ENCODE measurements at places on chromosomes 1 and 21. TPM values are rescaled to one million over a fixed set of nuclear protein-coding genes. Genes with fewer than 3 reads are reported as not detected.

GRCh38 chr21:30582870-30583269 lies 7.3 kb downstream of the KRTAP22-2 start:
- H3K36me3 ChIP-seq: no peaks in the 10 kb centered on the region
- H3K27ac ChIP-seq: no peak overlapping the region
- H3K4me1 ChIP-seq: no peaks in the 10 kb centered on the region
- DNase-seq: no peak
- H3K4me3 ChIP-seq: no peak overlapping the region

GRCh38 chr1:110243574-110243973 lies 33.5 kb downstream of the KCNC4 start:
- no peaks in the 10 kb centered on the region for H3K4me1 ChIP-seq
- H3K4me3 ChIP-seq: no peak overlapping the region
- no peak for DNase-seq
- peak overlapping the region; percentile 28 for H3K27ac ChIP-seq

DNA sequence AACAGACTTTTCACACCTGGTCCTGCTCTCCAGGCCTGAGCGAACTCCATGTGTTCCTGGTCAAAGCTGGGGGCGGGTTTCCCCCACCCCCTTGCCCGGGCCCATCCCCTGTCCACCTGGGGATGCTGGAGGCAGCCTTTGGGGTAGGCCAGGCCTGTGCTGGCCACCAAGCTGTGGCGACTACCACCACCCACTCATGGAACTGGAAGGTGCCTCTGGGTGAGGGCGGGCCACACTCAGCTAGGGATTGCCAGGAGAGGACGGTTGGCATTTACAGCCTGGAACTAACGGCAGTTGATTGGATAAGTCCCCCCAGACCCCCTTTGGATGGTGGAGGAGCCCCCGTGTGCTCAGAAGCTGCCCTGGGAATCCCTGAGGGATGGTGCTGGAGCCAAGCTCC lies 7.9 kb downstream of the S100B start:
- H3K36me3 ChIP-seq: no peaks in the 10 kb centered on the region
- no peaks in the 10 kb centered on the region for H3K27me3 ChIP-seq
- no peak for DNase-seq
- H3K4me3 ChIP-seq: no peak overlapping the region
- no peaks in the 10 kb centered on the region for H3K4me1 ChIP-seq
- no peak overlapping the region for H3K27ac ChIP-seq

DNA sequence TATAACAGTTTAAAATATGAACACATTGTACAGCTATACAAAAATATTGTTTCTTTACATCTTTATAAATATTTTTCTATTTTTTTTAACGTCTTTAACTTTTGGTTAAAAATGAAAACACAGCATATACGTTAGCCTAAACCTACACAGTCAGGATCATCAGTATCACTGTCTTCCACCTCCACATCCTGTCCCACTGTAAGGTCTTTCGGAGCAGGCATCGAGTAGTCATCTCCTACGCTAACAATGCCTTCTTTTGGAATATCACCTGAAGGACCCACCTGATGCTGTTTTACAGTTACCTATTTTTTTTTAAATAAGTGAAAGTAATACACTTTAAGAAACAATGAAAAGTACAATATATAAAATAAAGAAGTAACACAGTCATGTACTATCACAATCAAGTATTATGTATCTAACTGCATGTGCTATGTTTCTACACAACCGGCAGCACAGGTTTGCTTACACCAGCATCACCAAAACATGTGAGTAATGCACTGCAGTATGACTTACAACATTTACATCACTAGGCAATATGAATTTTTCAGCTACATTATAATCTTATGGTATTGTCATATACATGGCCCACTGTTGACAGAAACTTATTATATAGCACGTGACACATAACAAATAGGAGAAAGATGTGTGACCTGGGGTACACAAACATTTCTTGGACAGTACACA lies 254.4 kb downstream of the AKT3 start:
- DNase-seq: peak; percentile 65
- H3K27me3 ChIP-seq: no peaks in the 10 kb centered on the region
- H3K27ac ChIP-seq: peak overlapping the region; percentile 63
- peaks cover 26% of the 10 kb centered on the region for H3K4me1 ChIP-seq
- no peak overlapping the region for H3K4me3 ChIP-seq

GRCh38 chr1:54798769-54799641 lies 2.1 kb downstream of the TTC22 start:
- peak overlapping the region; percentile 14 for H3K4me3 ChIP-seq
- H3K4me1 ChIP-seq: peaks cover 40% of the 10 kb centered on the region
- no peak overlapping the region for H3K27ac ChIP-seq
- peak; percentile 92 for DNase-seq

The ZNF683 gene
- not detected for total RNA-seq

- DNase-seq: no peak
- H3K27ac ChIP-seq: no peak overlapping the region
- peaks cover 1% of the 10 kb centered on the region for H3K4me1 ChIP-seq
- no peaks in the 10 kb centered on the region for H3K36me3 ChIP-seq
- peaks cover 29% of the 10 kb centered on the region for H3K27me3 ChIP-seq
Observed at GRCh38 chr1:175503538-175503937, 239.9 kb downstream of the TNR start.

The FCRL2 gene
- total RNA-seq: not detected

- peaks cover 4% of the 10 kb centered on the region for H3K4me1 ChIP-seq
- peaks cover 10% of the 10 kb centered on the region for H3K36me3 ChIP-seq
- H3K4me3 ChIP-seq: peak within 1 kb of the TSS; percentile 84
- peak within 1 kb of the TSS; percentile 93 for H3K27ac ChIP-seq
Observed at GRCh38 chr1:53889304-53890298, at the start of gene YIPF1. YIPF1 (minus strand) TSS chr1:53889797; CDS start chr1:53888937, 860 bp downstream.

The CLCA1 gene
- not detected for total RNA-seq

The SNX7 gene
- total RNA-seq: 22.8 TPM

- H3K27ac ChIP-seq: no peak overlapping the region
- no peak overlapping the region for H3K4me3 ChIP-seq
- H3K4me1 ChIP-seq: no peaks in the 10 kb centered on the region
- no peak for DNase-seq
Observed at GRCh38 chr1:189563784-189564183, 913.9 kb downstream of the BRINP3 start.

The CELA2B gene
- total RNA-seq: not detected

The MX2 gene
- total RNA-seq: not detected

- peak overlapping the region; percentile 79 for H3K4me3 ChIP-seq
- H3K27me3 ChIP-seq: no peaks in the 10 kb centered on the region
- peak overlapping the region; percentile 76 for H3K27ac ChIP-seq
- H3K4me1 ChIP-seq: peaks cover 37% of the 10 kb centered on the region
Observed at GRCh38 chr1:157137408-157138219, 581 bp downstream of the ETV3 start.

The WARS2 gene
- 17.4 TPM for total RNA-seq

- H3K4me1 ChIP-seq: peaks cover 7% of the 10 kb centered on the region
- H3K4me3 ChIP-seq: no peak overlapping the region
- DNase-seq: peak; percentile 82
- H3K27me3 ChIP-seq: peaks cover 31% of the 10 kb centered on the region
- H3K27ac ChIP-seq: no peak overlapping the region
Observed at GRCh38 chr1:201085902-201086735, 26.1 kb downstream of the CACNA1S start.

- no peaks in the 10 kb centered on the region for H3K27me3 ChIP-seq
- H3K36me3 ChIP-seq: no peaks in the 10 kb centered on the region
- no peak overlapping the region for H3K4me3 ChIP-seq
- DNase-seq: peak; percentile 12
Observed at GRCh38 chr21:35648512-35648911, 411.8 kb downstream of the SETD4 start.

GRCh38 chr21:32934829-32935228 lies 90.9 kb upstream of the OLIG2 start:
- H3K4me1 ChIP-seq: no peaks in the 10 kb centered on the region
- no peak for DNase-seq
- no peak overlapping the region for H3K4me3 ChIP-seq
- no peaks in the 10 kb centered on the region for H3K36me3 ChIP-seq
- H3K27me3 ChIP-seq: peaks cover 22% of the 10 kb centered on the region

DNA sequence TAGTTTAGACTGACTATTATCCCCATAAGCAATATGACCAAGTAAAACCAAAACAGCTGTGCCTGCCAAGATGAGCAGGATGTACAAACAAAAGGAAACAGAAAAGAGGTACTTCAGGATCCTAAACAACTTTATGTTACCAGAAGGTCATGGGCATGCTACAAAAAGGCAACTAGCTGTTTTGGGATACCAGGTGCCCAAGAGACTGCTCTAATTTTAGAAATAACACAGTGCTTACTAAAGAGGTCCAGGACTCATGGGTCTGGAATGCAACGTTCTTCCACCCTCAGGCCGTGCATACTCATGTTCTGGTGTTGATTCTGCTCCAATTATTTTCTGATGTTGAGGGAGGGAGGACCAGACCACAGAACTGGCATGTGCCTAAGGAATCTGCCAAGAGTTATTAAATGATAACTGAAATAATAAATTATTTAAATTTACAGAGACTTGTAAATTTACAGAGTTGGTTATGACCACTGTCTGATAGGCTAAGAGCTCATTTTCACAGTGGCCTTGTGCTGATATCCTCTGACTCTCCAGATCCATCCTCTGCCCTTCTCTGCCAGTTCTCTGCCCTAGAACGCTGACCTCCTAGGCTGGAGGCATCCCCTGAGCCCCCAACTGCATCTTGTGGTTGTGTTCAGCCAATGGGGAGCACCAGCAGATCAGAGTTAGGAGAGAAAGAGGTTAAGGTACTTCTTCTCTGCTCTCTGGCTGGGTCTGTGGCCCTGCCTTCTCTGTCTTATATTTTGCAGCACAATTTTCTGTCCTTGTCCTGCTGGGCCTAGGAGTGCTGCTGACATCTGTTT lies 37.7 kb upstream of the BCL10 start:
- peak overlapping the region; percentile 87 for H3K27ac ChIP-seq
- H3K27me3 ChIP-seq: no peaks in the 10 kb centered on the region
- H3K4me1 ChIP-seq: peaks cover 25% of the 10 kb centered on the region
- peak; percentile 87 for DNase-seq

DNA sequence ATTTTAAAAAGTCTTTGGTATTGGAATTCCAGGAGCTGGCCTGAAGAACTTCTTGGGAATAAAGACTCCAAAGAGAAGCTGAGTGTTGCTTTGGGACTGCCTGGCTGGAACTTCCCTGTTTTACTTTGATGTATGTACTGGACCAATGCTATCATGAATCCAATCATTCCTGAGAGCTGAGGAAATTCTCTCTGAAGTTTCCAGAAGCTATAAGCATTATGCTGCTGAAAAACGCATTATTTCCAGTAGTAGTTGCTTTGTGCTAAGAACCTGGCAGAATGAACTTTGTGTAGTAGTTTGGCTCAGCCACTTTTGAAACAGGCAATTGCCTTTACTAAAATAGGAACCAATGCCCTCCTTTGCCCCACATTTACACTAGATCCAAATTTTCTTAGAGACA lies 260.7 kb downstream of the HLX start:
- H3K27ac ChIP-seq: no peak overlapping the region
- no peak for DNase-seq
- H3K4me3 ChIP-seq: no peak overlapping the region
- no peaks in the 10 kb centered on the region for H3K36me3 ChIP-seq
- H3K27me3 ChIP-seq: no peaks in the 10 kb centered on the region

The AIM2 gene
- not detected for total RNA-seq

The S100A5 gene
- not detected for total RNA-seq

The MCOLN2 gene
- total RNA-seq: 3.1 TPM

GRCh38 chr1:152071123-152071522 lies 17.7 kb downstream of the TCHHL1 start:
- DNase-seq: no peak
- H3K4me1 ChIP-seq: no peaks in the 10 kb centered on the region
- H3K36me3 ChIP-seq: no peaks in the 10 kb centered on the region
- H3K27ac ChIP-seq: no peak overlapping the region
- H3K4me3 ChIP-seq: no peak overlapping the region

- no peak overlapping the region for H3K27ac ChIP-seq
- H3K4me3 ChIP-seq: no peak overlapping the region
- no peaks in the 10 kb centered on the region for H3K36me3 ChIP-seq
- peaks cover 77% of the 10 kb centered on the region for H3K27me3 ChIP-seq
- no peak for DNase-seq
- H3K4me1 ChIP-seq: peaks cover 12% of the 10 kb centered on the region
Observed at GRCh38 chr1:154867064-154867825, 2.8 kb downstream of the KCNN3 start.

The LCA5L gene
- 2.8 TPM for total RNA-seq

- DNase-seq: peak; percentile 62
- H3K27ac ChIP-seq: peak within 1 kb of the TSS; percentile 97
- H3K4me3 ChIP-seq: peak within 1 kb of the TSS; percentile 90
Observed at GRCh38 chr1:155002464-155003226, at the start of gene ZBTB7B. ZBTB7B (plus strand) TSS chr1:155002802; CDS start chr1:155014661, 11,859 bp downstream.

DNA sequence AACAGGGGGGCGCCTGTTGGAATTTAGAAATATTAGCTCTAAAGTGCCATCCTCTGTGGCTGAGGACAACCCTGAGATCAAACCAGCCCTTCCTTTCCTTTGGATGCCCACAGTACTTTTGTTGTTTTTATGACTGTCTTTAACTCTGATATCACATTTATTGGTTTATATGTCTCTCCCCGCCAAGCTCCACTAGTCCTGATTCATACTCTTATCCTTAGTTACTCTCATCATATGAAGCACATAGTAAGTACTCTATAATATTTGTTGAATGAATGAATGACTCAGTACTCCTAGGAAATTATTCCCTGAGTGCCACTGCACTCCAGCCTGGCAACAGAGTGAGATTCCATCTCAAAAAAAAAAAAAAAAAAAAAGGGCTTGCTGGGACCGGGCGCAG lies 22.6 kb upstream of the NRDC start:
- DNase-seq: no peak
- no peak overlapping the region for H3K4me3 ChIP-seq
- no peaks in the 10 kb centered on the region for H3K27me3 ChIP-seq
- peaks cover 26% of the 10 kb centered on the region for H3K4me1 ChIP-seq
- H3K36me3 ChIP-seq: no peaks in the 10 kb centered on the region
- no peak overlapping the region for H3K27ac ChIP-seq

The SAMD13 gene
- total RNA-seq: 1.2 TPM

GRCh38 chr21:16418642-16419041 lies 688.9 kb downstream of the USP25 start:
- no peak overlapping the region for H3K4me3 ChIP-seq
- H3K36me3 ChIP-seq: no peaks in the 10 kb centered on the region
- DNase-seq: no peak
- no peaks in the 10 kb centered on the region for H3K4me1 ChIP-seq

GRCh38 chr1:48333316-48333715 lies 110.8 kb downstream of the SLC5A9 start:
- no peak overlapping the region for H3K27ac ChIP-seq
- H3K4me3 ChIP-seq: no peak overlapping the region
- no peaks in the 10 kb centered on the region for H3K4me1 ChIP-seq
- DNase-seq: no peak

- DNase-seq: no peak
- H3K4me1 ChIP-seq: peaks cover 13% of the 10 kb centered on the region
- no peak overlapping the region for H3K27ac ChIP-seq
- H3K4me3 ChIP-seq: no peak overlapping the region
Observed at GRCh38 chr1:108505763-108506070, 54.2 kb upstream of the EEIG2 start.

- H3K4me1 ChIP-seq: peaks cover 18% of the 10 kb centered on the region
- no peak overlapping the region for H3K27ac ChIP-seq
- no peak for DNase-seq
- no peak overlapping the region for H3K4me3 ChIP-seq
- no peaks in the 10 kb centered on the region for H3K27me3 ChIP-seq
Observed at GRCh38 chr1:155529109-155529508, 33.5 kb downstream of the ASH1L start.

The TDRD10 gene
- not detected for total RNA-seq

- H3K4me1 ChIP-seq: peaks cover 13% of the 10 kb centered on the region
- no peaks in the 10 kb centered on the region for H3K36me3 ChIP-seq
- no peak for DNase-seq
- H3K4me3 ChIP-seq: no peak overlapping the region
- H3K27ac ChIP-seq: no peak overlapping the region
- no peaks in the 10 kb centered on the region for H3K27me3 ChIP-seq
Observed at GRCh38 chr1:112852276-112852675, 103.7 kb downstream of the SLC16A1 start.

The CADM3 gene
- total RNA-seq: 207 TPM
